AG10803 (cell line): ENCODE measurements at places on chromosomes 16 and 17.

DNA sequence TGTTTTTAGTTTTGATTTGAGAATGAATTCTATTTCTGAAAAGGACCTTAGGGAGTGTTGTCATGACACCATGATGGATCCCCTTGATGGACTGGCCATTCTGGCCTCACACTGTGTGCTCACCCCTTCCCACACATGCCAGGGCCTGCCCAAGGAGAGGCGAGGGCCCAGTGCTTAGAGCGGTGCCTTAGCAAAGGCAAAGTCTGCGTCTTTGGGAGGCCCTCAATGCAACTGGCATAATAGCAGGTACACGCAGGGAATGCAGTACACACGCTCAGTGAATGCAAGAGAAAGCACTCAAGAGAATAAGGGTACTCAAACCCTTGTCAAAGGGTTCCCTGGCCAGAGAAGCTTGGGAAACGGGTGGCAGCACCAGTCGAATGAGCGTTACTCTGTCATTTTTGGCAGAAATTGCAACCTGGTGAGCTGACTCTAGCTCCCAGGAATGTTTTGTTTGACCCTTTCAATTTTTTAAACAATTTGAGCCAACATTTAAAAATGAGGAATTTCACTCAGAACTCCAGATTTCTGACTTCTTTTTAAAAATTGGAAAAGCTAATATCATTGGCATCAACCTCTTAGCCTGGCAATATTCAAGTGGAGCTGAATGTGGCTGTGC lies 32.1 kb downstream of the NKD1 start:
- DNase-seq, result no peak

DNA sequence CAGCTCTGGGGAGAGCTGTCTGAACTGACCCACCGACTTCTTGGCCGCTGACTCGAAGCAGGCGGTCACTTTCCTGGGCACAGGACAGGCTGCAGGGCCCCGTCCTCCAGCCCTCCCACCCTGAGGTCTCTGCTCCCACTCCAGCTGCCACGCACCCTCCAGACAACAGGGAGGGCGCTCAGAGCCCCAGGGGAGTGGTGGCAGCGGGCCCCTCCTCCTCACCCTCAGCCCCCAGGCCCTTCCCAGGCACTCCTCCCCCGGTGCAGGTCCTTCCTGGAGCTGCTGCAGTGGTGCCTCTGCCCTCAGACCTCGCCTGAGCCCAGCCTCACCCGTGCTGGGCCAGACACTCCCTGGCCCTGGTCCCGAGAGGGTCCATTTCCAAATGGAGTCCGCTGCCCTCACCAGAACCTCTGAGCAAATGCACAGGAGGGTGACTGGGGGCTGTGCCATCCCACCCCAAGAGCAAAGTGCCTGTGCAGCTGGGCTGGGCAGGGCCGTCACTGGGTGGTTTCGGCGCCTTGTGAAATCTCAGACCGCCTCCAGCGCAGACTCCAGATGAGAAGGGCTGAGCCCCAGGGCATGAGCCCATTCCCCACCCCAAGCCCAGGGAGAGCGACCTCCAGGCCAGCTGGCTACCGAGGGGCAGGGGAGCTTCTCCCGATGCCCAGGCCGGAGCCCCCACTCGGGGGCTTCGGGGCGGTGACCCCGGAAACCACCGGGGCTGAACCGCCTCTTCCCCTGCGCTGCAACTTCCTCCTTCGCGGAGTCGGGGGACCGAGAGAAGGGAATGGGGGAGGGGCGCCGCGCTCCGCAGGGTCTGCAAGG lies 717 bp downstream of the CYBA start:
- peak; percentile 24 for DNase-seq

GRCh38 chr16:194516-194915 lies 14.3 kb downstream of the HBQ1 start:
- no peak for DNase-seq

DNA sequence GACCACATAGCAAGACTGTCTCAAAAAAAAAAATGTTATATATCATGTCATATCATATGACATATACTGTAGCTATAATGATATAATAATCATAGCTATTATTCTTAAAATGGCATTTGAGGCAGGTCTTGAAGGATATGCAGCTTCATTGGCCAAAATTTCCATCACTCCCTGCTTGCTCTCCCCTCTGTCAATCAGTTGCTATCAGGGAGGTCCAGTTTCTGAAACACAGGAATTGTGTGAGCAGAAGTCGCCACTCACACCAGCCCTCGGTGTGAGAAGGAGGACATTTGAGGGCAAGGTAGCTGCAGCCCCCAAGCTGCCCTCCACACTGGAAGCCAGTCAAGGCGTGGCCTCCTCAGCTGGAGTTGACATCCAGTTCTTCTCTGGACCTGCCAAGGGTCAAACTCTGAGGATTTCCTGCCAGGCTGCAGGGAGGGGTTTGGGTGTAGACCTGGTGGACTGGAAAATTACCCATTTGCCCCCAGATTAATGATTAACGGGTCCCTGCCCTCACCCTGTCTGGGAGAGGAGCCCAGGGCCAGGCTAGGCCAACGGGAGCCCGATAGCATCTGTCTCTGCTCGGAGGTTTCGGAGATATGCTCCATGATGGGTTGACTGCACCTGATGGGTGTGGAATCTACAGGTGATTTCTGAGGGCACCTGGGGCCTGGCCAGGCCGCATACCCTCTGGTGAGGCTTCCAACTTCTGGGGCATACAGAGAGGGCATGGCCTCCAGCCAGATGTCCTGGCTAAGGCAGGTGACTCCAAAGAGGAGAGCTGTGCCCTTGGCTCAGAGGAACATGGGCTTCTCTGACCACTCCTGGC lies 18.8 kb downstream of the WNT9B start:
- DNase-seq, result no peak

DNA sequence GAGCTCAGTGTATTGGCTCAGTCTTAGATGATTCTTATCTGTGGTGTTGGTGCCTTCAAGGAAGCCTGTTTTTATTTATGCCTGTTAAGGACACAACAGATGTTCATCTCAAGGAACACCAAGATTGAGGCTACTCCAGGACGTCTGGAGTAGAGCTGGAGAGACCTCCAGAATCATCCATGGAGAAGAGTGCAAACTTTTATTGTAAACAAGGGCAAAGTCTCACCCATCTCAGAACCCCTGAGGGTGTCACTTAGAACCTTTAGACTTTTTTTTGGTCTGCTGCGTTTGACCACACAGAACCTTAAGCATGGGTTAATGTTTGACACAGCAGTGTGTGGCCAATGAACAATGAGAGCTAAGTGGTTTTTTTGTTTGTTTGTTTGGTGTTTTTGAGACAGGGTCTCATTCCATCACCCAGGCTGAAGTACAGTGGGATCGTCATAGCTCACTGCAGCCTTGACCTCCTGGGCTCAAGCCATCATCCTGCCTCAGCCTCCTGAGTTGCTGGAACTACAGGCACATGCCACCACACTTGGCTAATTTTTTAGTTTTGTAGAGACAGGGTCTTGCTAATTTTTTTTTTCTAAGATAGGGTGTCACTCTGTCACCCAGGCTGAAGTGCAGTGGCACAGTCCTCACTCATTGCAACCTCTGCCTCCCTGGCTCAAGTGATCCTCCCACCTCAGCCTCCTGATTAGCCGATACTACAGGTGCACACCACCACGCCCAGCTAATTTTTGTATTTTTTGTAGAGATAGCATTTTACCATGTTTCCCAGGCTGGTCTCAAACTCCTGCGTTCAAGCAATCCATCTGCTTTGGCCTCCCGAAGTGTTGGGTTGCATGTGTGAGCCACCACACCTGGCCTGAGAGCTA lies 16.3 kb downstream of the SLC47A1 start:
- no peak for DNase-seq

DNA sequence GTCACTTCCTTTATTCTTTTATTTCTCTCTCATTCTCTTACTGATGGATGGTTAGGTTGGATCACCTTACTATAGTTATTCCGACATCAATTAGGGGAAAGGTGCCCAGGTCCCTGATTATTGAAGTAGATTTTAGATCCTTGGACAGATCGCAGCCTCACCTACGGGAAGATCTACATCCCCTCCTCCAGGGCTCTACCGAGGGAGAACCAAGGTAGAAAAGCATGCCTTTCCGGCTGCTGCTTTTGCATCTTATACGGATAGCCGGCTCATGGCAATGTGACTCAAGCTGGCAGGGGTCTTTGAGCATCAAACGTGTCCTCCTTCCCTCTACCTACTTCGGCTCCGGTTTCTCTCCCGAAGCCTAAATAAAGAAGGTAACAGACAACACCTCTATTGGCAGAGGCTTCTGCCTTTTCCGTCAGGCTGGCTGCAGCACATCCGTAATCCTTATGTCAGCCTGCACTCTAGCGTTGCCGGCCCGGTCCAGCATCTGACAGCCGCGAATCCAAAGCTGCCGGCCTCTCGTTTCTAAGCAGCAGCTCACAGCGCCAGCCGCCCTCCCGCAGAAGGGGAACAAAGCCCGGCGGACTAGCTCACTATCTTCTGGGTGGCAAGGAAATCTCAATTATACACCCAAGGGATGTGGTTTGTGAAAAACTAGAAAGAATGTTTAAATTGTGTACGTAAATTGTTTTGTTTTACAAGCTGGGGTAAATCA lies 46.9 kb downstream of the IRX6 start:
- DNase-seq, result peak; percentile 62

GRCh38 chr16:68236137-68236825 lies 354 bp upstream of the ESRP2 start:
- no peak for DNase-seq

GRCh38 chr17:31588034-31588433 lies 196.6 kb downstream of the RAB11FIP4 start:
- no peak for DNase-seq

DNA sequence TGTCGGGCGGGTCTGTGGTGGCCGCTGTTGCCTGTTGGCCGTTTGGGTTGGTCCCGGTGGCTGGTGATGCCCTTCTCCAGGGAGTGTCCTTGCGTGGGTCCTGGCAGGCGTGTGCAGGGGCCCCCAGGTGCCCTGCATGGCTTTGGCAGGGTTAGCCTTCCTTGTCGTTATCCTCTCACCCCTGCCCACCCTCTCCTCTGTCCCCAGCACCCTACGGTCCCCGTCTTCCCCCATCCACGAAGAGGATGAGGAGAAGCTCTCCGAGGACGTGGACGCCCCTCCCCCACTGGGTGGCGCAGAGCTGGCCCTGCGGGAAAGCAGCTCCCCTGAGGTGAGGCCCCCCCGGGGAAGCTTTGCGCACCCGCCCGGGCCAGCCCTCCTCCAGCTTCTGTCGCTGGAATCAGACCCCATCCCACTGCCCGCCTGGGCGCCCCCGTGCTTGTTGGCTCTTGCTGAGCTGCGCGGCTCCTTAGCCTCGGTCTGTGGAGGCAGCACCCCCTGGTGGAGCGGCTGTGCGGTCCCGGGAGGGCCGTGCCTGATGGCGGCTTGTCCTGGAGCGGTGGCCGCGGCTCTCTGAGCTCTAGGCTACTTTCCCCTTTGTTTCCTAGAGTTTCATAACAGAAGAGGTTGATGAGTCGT lies 10.6 kb upstream of the NUDT16L1 start:
- no peak for DNase-seq

DNA sequence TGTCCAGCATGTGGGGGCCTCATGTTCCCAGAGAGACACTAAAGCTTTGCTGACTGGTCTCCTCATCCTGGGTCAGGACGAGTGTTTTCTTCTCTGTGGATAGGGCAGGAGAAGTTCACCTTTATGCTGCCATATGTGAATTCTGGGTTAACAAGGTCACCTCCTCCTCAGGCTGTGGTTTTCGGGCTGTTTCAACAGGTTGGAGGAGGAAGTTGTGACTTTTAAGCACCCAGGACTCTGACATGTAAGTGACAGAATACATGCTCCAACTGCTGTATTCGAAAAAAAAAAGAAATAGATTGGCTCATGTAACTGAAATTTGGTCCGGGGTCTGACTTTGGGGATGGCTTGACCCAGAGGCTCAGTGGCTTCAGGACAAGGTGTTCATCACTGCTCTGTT lies 54.2 kb downstream of the SNX20 start:
- DNase-seq, result no peak

- DNase-seq, result no peak
Measured at GRCh38 chr17:8818047-8818446, 18.9 kb upstream of the MFSD6L start.

- no peak for DNase-seq
Measured at GRCh38 chr16:78694414-78694813, 595.0 kb downstream of the WWOX start.

GRCh38 chr17:77889866-77890760 lies 68.4 kb upstream of the TNRC6C start:
- no peak for DNase-seq

DNA sequence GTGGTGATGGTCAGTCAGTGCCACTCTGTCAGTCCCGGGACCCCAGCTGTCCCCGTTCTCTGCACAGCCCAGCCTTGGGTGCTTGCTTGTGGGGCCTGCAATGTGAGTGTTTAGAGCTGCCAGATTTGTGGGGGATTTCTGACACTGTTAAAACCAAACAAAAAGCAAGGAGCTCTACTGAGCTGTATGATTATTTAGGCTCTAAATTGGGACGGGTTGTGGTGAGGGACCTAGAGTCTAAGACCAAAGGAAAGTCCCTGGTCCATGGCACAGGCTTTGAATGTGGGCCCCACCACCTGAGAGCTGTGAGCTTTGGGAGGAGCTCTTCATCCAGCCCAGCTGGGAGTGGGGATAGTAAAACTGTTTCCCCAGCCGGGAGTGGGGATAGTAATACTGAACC lies 63.3 kb downstream of the KSR1 start:
- no peak for DNase-seq

- peak; percentile 62 for DNase-seq
Measured at GRCh38 chr17:33266116-33266515, 27.0 kb downstream of the ASIC2 start.

- no peak for DNase-seq
Measured at GRCh38 chr17:10585529-10585928, 36.1 kb upstream of the MYH2 start.

DNA sequence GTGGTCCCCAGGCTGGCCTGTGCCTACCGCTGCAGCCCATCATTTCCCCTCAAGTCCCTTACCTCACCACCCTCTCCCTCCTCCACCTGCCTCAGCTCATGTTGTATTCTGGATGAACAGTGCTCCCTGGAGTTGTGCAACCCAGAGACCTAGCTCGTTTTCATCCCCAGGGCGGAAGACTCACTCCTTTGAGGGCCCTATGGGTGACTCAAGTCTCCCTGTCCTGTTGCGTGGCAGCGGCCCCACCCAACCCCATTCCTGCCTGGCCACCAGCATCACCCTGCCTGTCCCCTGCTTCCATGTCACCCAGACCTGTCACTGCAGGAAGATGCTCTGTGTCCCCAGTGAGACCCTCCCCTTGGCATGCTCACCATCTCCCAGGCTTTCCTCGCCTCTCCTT lies 3.3 kb downstream of the ALOX12B start:
- no peak for DNase-seq

GRCh38 chr16:27199235-27199586 lies 4.1 kb upstream of the KDM8 start:
- DNase-seq, result no peak

- DNase-seq, result no peak
Measured at GRCh38 chr17:17993366-17993765, 20.7 kb downstream of the DRC3 start.
